ENCODE measurements at places on chromosomes 7 and 10.

- peak; percentile 39 for DNase-seq
- H3K27me3 ChIP-seq: no peaks in the 10 kb centered on the region
- no peak overlapping the region for H3K27ac ChIP-seq
Observed at GRCh38 chr10:84783386-84783785, 455.0 kb downstream of the CCSER2 start.

DNA sequence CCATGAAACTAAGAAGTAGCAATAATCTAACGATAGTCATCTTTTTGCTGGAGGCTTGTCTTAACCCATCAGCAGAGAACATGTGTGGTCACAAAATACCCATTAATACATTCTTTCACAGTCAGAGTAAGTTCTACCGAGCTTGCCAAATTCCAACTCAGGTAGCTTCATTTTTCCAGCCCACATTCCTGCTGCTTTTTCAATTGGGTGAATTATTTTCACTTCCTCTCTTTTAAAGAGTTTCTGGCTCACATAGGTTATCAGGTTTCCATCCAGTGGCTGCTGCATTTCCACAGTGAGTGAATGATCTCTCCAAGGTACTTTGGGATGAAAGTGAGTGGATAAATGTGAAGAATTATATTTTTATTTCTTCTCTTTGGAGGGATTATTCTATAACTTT, 233.1 kb downstream of the SEMA3E start:
- no peak for DNase-seq
- no peak overlapping the region for H3K4me3 ChIP-seq
- H3K36me3 ChIP-seq: no peaks in the 10 kb centered on the region
- H3K4me1 ChIP-seq: no peaks in the 10 kb centered on the region

DNA sequence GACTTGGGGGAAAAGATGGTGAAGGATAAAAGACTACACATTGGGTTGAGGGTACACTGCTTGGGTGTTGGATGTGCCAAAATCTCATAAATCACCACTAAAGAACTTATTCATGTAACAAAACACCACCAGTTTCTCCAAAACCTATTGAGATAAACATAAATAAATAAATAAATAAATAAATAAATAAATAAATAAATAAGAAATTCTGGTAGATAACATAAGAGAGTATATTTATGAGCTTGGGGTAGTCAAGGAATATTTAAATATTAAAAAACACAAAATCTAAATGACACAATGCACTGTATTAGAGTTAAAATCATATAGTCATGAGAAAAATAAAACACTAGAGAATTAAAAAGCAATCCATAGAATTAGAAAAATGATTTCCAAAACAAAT, 333.5 kb upstream of the NRG3 start:
- H3K4me3 ChIP-seq: no peak overlapping the region
- H3K4me1 ChIP-seq: no peaks in the 10 kb centered on the region
- no peaks in the 10 kb centered on the region for H3K36me3 ChIP-seq
- no peak for DNase-seq
- H3K27me3 ChIP-seq: no peaks in the 10 kb centered on the region
- no peak overlapping the region for H3K27ac ChIP-seq

GRCh38 chr10:100670828-100671479, 74.4 kb upstream of the PAX2 start:
- H3K27me3 ChIP-seq: peaks cover 65% of the 10 kb centered on the region
- H3K4me3 ChIP-seq: peak overlapping the region; percentile 45
- no peaks in the 10 kb centered on the region for H3K36me3 ChIP-seq
- DNase-seq: peak; percentile 53
- H3K27ac ChIP-seq: no peak overlapping the region

- peak within 1 kb of the TSS; percentile 78 for H3K4me3 ChIP-seq
- H3K27ac ChIP-seq: peak within 1 kb of the TSS; percentile 70
- H3K27me3 ChIP-seq: no peaks in the 10 kb centered on the region
- peak; percentile 98 for DNase-seq
Observed at GRCh38 chr7:27130540-27131389, at the start of gene HOXA4. Gene HOXA4 (minus strand): TSS chr7:27130757. CDS start chr7:27130733, 24 bp downstream.

DNA sequence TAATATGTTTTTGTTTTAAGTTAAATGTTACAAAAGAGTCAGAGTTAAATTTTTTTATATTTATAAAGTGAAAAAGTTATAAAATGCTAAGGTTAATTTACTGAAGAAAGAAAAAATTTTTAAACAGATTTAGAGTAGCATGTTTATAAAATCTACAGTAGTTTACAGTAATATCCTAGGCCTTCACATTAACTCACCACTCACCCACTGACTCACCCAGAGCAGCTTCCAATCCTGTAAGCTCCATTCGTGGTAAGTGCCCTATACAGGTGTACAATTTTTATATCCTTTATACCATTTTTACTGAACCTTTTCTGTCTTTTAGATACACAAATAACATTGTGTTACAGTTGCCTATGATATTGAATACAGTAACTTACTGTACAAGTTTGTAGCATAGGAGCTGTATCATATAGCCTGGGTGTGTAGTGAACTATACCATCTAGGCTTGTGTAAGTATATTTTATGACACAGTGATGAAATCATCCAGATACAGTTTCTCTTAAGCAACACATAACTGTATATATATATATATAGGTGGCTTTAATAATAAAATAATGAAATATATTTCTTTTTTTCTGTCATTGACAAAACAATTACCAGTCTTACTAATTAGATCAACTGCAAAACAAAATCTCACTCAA, 79.6 kb downstream of the PTEN start:
- peak; percentile 36 for DNase-seq
- peaks cover 14% of the 10 kb centered on the region for H3K36me3 ChIP-seq
- H3K27ac ChIP-seq: no peak overlapping the region
- peaks cover 18% of the 10 kb centered on the region for H3K4me1 ChIP-seq
- no peak overlapping the region for H3K4me3 ChIP-seq

DNA sequence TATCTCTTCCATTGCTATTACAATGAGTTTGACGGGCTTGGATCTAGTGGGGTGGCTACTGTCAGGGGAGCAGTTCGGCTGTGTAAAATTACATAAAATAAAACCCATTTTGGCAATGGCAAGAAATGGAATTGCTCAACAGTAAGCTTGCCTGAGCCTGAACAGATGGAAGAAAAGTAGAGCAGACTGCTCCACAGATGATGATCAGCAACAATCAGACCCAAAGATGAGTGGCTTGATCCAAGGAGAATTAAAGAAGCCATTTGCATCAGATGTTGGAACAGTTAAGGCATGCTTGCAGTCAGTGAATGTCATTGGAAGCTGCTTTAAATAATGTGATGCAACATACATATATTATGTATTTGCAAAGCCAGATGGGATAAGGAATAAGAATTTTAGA, 256.6 kb upstream of the SMIM30 start:
- no peak for DNase-seq
- no peak overlapping the region for H3K27ac ChIP-seq
- H3K36me3 ChIP-seq: no peaks in the 10 kb centered on the region

DNA sequence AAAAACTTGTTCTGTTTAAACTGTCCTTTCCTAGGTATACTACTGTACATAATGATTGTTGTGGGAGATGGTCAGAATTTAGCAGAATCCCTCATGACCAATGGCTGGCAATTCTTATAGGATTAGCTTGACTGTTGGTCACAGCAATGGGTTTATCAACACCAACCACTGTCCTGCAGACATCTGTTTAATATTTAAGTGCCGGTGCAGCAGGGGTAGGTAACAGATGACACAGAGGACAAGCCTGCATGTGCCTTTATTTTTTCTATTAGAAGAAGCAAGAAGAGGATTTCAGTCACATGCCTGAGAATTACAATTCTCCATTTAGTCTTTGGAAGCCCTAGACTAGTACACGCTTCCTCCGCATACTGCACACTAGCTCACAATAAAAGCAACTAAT, 48.4 kb downstream of the CCDC6 start:
- H3K27ac ChIP-seq: no peak overlapping the region
- DNase-seq: no peak
- no peak overlapping the region for H3K4me3 ChIP-seq
- H3K4me1 ChIP-seq: peaks cover 19% of the 10 kb centered on the region
- no peaks in the 10 kb centered on the region for H3K27me3 ChIP-seq
- H3K36me3 ChIP-seq: no peaks in the 10 kb centered on the region

DNA sequence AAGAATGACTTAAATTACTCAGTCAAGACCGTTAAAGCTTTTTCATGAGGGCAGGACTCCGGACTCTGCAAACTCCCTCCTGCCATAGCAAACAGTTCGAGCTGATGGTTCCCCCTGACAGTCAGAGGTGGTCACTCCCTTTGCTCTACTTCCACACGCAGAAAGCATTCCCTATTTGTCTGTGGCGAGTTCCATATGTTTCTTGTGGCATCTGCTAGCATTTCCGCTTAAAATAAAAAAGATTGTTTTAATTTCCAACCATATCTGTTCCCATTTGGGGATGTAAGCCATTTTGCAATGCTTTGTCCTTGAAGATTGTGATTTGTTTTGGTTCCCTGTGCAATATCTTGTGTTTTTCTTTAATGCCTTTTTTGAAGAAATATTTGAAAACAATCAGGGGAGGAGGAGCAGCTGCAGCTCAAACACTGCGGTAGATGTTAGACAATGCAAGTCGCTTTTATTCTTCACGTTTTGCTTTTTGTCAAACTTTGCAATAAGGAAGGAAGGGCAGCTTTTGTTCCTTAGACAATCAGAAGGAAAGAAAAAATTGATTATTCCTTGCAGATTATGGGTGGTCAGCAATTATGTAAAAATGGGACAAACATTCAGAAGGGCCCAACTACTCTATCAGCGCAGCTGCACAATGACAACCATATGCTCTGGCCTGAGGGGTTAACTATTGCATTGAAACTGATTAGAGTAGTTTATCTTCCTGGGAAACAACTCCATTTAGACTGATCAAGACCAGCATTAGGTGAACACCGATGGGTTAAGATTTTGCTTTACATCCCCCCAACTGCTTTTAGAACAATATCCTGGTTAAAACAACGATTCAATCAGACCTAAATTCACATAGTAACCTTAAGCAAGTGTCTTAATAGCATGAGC, 425.8 kb upstream of the NRP1 start:
- H3K4me1 ChIP-seq: no peaks in the 10 kb centered on the region
- no peak overlapping the region for H3K4me3 ChIP-seq
- no peaks in the 10 kb centered on the region for H3K27me3 ChIP-seq
- no peak overlapping the region for H3K27ac ChIP-seq
- H3K36me3 ChIP-seq: no peaks in the 10 kb centered on the region

DNA sequence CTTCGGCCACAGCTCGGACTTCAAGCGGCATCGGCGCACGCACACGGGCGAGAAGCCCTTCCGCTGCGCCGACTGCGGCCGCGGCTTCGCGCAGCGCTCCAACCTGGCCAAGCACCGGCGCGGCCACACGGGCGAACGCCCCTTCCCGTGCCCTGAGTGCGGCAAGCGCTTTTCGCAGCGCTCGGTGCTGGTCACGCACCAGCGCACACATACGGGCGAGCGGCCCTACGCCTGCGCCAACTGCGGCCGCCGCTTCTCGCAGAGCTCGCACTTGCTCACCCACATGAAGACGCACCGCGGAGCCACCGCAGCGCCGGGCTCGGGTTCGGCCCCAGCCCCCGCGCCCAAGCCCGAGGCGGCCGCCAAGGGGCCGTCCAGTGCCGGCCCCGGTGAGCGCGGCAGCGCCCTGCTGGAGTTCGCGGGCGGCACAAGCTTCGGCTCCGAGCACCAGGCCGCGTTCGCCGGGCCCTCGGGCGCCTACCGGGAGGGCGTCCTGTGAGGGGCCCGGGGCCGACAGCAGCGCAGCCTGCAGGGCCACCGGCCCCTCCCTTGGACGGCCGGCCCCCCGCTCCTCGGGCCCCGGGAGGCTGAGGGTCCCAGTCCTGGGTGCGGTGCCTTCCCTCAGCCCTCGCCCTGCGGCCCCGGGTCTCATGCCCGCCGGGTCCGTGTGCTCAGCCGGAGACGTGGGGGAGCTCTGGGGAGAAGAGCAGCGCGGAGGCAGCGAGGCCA, 17.2 kb downstream of the ZNF316 start:
- no peak overlapping the region for H3K4me3 ChIP-seq
- H3K36me3 ChIP-seq: no peaks in the 10 kb centered on the region
- no peaks in the 10 kb centered on the region for H3K4me1 ChIP-seq
- H3K27me3 ChIP-seq: no peaks in the 10 kb centered on the region

DNA sequence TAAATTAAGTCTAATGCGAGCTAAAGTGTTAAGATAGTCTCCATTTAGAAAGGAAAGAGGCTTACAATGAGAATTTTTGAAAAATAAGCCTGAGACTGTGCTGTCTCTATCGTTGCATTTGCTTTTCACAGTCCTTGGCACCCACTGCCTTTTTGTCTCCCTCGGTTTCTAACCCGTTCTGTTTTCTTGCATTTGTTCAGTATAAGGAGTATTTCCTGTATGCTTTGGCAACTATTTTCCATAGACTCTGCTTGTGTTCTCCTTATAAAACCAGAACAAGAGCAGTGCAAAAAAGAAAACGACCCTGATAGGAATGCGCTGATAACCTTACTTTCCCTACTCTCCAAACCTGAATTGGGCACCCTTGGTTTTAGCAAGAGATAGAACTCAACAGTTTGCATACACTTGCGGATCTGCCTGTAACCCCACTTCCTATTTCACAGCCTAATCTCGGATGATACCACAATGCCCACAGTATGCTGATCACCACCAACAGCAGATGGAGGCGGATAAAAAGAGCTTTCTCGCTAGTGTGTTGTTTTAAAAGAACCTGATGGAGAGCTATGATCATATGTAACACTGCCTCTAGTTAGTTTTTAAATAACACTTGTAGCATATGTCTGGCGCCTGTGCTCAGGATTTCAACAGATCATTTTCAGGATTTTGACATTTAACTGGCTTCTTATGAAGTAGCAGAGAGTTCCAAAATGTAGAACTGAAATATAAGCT, 1.6 kb upstream of the ARHGAP12 start:
- peak; percentile 48 for DNase-seq
- no peaks in the 10 kb centered on the region for H3K27me3 ChIP-seq
- H3K4me1 ChIP-seq: peaks cover 31% of the 10 kb centered on the region
- H3K4me3 ChIP-seq: peak overlapping the region; percentile 89

DNA sequence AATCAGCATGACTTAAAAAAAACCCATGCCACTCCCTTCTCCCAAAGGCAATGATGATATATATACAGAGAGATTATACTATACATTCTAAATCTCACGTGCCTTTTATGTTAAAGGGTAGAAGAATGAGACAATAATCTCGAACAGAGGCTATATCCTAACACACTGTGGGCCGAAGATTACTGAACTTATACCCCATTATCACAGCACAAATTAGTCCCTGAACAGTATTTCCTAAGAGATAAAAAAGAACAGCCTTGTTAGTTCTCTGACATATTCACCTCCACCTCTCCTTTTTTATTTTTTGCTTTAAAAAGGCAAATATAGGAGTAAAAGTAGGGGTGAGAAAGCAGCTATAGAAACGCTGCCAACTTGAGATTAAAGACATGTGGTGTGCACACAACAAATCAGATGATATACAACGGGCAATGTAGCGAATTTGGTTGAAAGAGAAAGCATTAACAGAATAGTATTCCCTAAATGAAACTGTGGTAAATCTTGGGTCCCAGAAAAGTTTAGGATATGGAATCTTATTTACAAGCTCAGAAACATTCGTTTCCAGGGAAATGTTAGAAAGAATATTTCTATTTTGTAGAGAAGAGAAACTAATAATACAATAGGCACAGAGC, 69.5 kb downstream of the JMJD1C start:
- peak; percentile 59 for DNase-seq
- H3K36me3 ChIP-seq: no peaks in the 10 kb centered on the region
- peak overlapping the region; percentile 40 for H3K27ac ChIP-seq
- peak overlapping the region; percentile 73 for H3K4me3 ChIP-seq
- H3K27me3 ChIP-seq: no peaks in the 10 kb centered on the region
- peaks cover 11% of the 10 kb centered on the region for H3K4me1 ChIP-seq

Measured in GM23248 (cell line).